ENCODE measurements at places on chromosomes 3 and 15.

- no peak for DNase-seq
Measured at GRCh38 chr15:35381328-35381727, 164.6 kb downstream of the DPH6 start.

GRCh38 chr15:88621789-88622604, 857 bp downstream of the AEN start:
- no peak for DNase-seq

- no peak for DNase-seq
Measured at GRCh38 chr3:107315141-107315540, 62.1 kb upstream of the CCDC54 start.

DNA sequence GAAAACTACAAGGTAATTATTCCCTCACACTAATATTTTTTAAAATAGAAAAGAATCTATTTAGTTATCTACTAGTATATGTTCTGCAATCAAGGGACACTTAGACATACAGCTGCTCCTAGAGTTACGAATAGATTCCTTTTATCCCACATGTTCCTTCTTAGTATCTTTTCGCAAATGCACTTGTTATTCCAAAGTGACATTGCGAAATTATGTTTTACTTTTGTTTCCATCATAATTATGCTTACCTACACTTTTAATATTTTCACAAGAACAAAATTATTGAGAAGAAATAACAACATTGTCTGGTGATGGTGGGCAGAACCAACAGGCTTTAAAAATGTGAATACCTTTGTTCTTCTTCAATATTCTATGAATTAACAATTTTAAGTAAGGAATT, 107.1 kb upstream of the MELTF start:
- no peak for DNase-seq

- DNase-seq: no peak
Measured at GRCh38 chr3:33425453-33425852, 14.8 kb downstream of the UBP1 start.

DNA sequence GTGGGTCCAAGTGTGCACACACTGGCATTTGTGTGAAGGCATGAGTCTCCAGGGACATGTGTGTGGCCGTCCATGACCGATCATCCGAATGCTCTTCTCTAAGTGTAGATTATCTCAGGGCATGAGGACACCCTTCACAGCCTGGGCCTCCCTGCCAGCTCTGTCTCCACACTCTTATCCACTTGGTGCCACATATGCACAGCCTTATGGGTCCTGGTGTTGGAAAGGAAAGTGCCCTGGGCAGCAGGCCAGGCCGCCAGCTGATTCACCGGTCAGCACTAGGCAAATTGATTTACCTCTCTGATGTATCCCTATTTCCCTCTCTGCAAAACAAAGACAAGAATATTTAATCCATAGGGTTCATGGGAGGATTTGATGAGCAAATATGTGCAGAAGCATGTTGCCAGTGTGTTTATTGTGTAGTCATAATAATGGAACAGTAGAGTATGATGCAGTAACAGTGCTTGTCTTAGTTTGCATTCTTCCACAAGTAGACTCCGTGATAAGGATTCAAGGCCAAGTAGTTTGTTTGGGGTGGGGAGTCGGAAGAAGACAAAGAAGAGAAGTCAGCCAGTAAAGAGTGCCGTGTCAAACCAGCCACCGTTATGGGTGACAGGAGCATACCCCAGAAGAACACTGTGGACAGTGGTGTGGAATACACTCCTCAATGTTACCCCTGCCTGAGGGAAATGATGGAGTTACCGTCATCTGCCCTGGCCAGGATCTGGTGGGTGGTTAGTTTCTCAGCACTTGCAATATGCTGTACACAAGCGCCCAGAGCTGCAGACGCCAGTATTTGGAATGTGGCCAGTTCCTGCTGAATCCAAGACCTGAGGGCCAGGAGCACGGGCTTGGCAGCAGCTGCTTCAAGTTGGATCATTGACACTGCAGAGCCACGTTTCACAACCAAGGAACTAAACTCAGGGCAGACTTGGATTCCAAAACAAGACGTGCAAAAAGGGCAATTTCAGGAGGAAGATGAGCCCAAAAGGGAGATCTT, 85.1 kb downstream of the MTHFS start:
- DNase-seq: no peak

GRCh38 chr3:171615686-171616085, 155.5 kb upstream of the TNIK start:
- DNase-seq: no peak

- no peak for DNase-seq
Measured at GRCh38 chr15:53328341-53328740, 431.1 kb downstream of the WDR72 start.

DNA sequence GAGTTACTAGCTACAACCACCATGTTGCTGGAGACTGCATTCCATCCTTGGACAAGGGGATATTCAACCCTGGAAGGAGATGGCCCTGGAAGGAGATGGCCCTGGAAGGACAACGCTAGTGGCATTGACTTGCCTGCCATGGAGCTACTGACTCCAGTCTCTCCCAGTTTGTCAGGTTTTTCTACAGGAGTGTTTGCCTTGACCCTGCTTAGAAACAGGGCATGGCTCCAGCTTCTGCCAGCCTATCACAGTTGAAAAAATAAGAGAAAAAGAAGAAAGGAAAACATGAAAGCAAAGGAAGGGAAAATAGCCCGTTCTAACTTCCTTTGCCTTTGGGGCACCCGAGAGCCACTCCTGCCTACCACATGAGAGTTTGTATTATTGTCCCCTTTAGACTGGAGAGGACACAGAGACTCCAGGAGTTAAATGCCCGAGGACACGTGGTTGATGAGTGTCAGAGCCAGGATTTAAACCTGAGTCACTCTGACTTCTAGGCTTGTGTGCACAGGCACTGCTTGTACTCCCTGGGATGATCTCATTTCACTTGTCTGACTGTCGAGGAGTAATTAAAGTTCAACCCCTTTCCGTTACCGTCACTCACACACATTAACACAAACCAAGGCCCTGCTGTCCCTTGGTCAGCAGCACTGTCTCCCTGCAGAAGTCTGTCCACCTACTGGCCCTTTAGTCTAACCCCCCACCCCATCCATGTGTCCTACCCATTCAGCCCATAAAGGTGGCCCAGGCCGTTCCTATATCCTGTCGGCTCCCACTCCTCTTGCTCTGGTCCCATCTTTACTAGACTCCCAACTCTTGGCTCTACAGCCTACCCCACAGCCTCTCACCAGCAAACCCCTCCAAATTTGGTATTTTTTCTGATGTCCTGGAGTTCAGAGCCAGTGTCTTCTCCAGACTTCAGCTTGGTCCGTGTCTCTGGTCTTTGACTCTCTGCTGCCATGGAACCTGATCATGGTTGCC, 46.1 kb downstream of the C2CD4A start:
- DNase-seq: no peak

GRCh38 chr3:8845641-8846040, 76.2 kb upstream of the OXTR start:
- no peak for DNase-seq

DNA sequence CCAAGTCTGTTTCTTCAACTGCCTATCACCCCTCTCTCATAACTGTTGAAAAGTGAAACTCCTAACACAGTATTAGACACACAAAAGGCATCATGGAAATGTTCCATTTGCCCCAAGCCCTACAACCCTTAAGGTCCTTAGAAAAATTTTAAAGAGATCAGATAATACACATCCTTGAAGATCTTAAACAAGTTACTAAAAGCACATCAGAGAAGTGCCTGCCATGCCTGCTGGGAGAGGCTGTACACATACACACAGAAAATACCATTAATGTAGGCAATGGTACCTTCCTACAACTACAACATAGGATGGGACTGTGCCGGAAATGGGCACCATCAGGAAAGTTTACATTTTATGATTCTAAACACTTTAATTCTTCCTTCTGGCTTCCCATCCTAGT, 3.3 kb downstream of the ADAM10 start:
- no peak for DNase-seq

DNA sequence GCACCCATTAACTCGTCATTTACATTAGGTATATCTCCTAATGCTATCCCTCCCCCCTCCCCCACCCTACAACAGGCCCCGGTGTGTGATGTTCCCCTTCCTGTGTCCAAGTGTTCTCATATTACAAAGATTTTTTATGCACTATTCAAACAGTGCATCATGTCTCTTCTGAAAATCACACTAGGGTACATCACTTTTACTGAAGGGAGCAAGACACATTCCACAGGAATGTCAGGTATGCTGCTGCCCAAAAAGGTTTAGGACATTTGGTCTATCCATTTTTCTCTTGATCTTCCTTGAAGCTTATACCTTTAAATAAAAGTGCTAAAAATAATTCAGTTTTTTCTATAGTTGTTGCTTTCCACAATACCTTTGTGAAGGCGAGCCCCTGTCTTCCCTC, 9.2 kb upstream of the EPHA3 start:
- no peak for DNase-seq

DNA sequence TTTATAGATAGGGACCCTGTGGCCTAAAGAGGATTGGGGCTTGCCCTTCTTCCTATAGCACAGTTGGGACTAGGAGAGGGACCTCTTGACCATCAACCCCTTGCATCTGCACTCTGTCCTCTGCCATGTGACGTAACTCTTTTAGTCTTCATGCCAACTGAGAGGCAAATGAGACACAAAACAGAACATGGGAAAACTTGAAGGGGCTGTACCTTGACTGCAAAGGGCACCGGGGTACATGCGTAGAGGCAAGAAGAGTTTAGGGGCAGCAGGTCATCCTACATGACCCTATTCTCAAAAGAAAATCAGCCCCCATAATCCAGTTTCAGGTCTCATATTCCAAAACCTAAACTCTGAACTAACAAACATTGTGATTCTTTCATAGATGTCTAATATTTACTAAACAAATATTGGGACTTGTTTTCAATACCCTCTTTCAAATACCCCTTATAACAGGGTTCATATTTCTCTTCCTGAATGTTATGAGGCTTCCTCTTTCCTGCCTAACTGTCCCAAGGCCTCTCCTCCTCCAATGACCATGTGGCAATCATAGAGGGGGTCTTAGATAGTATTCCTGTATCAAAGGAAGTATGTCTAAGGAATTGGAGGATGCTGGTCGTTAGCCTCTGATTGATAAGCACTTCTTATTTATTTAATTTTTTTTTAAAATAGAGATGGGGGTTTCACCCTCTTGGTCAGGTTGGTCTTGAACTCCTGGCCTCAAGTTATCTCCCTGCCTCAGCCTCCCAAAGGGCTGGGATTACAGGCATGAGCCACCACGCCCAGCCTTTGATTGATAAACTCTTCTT, 20.6 kb downstream of the ACKR2 start:
- DNase-seq: no peak

- DNase-seq: no peak
Measured at GRCh38 chr3:94251566-94251965, 188.7 kb downstream of the NSUN3 start.

DNA sequence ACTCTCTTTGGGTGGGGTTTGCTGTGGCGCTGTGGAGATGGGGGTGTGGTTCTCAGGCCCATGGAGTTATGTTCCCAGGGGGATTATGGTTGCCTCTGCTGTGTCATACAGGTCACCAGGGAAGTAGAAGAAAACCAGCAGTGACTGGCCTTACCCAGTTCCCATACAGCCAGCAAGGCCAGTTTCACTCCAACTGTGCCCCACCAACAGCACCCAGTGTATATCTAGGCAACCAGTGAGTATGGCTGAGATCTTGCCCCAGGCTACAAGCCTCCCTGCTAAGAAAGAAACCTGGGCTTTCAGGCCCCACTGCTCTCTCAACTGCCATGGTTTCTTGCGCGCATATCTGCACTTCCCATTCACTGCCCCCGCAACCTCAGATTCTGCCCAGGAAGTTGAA, 31.4 kb upstream of the RARB start:
- DNase-seq: no peak

DNA sequence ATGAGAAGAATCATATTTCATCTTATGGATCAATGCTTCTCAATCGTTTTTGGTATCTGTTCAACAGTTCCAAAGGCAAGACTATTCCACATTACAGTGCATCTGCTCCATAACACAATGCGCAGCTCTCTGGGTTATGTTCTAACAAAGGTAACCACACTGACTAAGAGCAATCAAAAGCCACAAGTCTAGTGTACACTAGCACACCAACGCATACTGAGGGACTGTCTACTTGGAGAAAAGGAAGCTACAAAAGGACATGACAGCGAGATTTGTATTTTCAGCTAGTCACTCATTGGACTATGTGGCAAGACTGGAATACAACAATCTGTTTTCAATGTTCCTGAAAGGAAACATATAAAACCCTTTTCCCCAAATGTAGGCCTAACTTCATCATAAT, 35.8 kb downstream of the SETD2 start:
- DNase-seq: no peak

DNA sequence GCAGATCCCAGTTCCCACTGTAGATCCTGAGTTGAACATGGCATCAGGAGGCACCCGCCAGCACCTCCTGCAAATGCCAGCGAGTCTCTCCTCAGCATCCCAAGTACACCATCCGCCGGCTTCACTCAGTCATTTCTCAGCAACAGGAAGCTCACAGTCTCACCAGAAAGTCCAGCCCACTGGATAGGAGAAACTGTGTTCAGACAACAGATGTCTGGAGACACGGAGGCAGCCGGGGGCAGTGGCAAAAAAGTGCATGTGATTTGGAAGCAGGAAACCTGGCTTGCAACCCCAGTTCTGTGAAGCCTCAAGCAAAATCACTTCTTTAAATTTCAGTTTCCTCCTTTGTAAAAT, 68.7 kb downstream of the SRGAP3 start:
- DNase-seq: no peak

GRCh38 chr3:31762888-31763351, 218.1 kb downstream of the OSBPL10 start:
- no peak for DNase-seq

DNA sequence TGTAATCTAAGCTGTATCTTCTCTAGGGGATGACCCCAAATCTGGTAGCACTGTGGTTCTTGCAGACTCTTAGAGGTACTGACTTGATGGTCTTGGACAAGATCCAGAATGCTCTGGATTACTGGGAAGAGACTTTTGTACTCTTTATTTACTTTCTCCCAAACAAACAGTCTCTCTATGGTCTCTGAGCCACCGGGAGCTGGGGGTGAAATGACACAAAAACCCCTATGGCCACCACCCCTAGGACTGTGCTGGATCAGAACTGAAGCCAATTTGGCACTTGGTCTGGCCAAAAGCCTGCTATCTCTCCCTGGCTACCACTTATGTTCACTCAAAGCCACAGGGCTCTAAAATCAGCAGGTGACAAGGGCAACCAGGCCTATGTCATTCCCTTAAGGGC, 50.2 kb upstream of the SI start:
- no peak for DNase-seq

- no peak for DNase-seq
Measured at GRCh38 chr3:113597596-113598354, 65.4 kb downstream of the SIDT1 start.

DNA sequence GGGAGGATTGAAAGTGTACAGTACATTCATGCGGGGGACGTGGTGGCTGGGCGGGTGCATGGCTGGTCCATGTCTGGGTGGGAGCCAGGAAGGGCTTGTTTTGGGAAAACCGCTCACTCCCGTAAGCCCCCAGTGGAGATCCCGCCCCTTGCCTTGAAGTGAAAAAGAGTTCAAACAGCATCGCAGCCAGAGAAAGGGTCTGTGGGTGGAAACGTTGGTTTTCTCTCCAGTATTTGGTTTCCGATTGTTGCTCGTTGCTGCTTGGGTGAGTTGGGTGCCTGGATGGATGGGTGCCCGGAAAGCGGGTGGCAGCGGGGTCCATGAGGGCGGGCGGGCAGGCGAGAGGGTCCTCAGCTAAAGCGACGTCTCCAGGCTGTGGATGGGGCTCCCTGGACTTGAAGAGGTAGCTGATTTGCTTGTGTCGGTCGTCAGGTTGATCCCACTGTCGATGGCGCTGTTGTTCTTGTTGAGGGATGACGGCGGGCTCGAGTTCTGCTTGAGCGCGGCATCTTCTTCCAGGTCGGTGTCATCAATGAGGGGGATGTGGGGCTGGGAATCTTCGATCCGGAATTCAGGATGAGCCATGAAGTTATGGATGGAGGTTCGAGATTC, 7.7 kb upstream of the SEC13 start:
- no peak for DNase-seq

- DNase-seq: no peak
Measured at GRCh38 chr3:96760956-96761355, 53.4 kb upstream of the EPHA6 start.
